CD4-positive, alpha-beta T cell treated with Interleukin-4 for 1 hour (primary cell): ENCODE measurements at places on chromosomes 1 and 21.
A peak's percentile ranks its signal among the peaks of the same experiment; 100 is the strongest.

- DNase-seq = peak; percentile 63
Measured at GRCh38 chr1:32612189-32612881, 38.0 kb downstream of the ZBTB8OS start.

GRCh38 chr1:77026640-77027039 is 159.4 kb downstream of the ST6GALNAC5 start:
- DNase-seq = no peak

DNA sequence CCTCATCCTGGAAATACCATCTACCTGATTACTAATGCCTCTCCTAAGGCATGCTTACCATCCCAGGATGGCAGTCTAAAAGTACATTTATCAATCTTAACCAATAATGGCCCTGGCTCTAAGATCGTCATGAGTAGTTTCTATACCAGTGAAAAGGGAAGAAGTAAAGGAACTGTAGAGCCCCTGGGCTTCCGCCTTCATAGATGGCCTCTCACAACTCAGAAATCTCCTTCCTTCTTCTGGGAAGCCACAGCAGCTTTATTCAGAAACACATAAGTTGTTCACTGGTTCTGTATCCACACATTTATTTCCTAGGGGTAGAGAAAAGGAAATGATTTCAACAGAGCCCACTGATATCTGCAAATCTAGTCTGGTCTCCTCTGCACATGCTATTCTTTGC is 41.0 kb upstream of the CD5L start:
- DNase-seq = no peak

GRCh38 chr21:45054227-45054926 is 20.0 kb upstream of the ADARB1 start:
- DNase-seq = no peak

DNA sequence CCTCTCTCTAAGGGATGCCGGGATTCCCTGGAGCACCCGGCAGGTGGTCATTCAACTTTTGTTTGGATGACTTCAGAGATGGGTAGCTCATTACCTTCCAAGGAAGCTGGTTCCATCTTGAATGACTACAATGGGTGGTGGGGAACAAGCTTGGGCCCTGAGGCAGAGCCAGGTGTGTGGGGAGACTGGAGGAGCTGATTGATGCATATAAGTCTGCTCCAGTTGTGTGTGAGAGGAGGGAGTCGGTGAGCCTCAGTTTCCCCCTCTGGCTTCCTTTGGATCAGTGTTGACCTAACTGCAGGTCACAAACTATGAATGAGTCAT is 133.8 kb upstream of the ZBTB40 start:
- no peak for DNase-seq

DNA sequence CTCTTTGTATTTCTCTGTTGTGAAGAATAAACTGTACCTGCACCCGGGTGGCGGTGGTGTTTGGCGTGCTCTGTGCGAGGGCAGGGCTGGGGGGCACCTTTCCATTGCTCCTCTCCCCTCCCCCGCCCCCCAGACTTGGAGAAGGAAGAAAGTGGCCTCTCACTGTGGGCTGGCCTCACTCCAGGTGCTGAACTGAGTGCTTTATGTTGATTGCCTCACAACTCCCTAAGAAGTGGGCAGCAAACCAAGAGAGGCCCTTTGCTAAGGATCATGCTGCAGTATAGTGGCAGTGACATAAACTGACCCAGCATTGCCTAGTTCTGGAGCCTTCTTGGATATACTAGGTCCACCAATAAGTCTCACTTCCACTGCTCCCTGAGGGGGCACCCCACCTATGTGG is 20.2 kb downstream of the A3GALT2 start:
- no peak for DNase-seq

DNA sequence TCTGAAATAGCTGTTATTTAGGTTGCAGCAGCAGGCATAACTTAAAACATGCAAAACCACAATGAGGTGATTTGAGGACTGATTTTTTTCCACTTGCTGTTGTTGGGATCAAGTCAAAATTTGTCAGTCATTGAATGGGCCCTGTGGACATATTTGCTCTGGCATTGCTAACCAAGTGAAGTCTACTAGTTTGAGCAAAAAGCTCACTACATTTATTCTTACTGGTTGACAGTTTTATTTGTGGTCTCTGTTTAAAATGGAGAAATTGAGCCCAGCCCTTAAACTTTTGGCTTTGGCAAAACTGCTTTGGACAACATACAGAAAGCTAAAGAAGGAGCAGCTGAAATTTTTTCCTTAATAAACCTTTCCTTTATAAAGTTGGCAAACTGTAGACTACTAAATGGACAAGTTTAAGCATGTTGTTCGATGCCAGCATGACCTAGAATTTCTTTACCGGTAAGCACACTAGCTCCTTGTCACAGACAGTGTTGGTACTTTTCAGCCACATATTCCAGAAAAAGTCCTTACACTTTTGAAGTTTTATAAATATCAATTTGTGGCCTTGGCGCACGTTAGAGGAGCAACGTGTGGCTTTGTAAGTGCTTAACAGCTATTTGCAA is 234.6 kb downstream of the USP25 start:
- DNase-seq = no peak

DNA sequence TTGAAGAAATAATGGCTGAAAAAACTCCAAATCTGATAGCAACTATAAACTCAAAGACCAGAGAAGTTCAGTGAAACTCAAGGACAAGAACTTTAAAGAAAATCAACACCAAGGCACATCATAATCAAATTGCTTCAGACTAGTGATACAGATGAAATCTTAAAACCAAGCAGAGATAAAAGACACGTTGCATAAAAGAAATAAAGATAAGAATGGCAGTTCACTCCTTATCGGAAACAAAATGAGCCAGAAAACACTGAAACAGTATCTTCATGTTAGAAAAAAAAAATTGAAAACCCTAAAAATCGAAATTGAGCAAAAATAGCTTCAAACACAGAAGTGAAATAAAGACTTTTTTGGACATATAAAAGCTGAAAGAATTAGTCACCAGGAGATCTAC is 4.6 kb upstream of the RAB4A start:
- no peak for DNase-seq

DNA sequence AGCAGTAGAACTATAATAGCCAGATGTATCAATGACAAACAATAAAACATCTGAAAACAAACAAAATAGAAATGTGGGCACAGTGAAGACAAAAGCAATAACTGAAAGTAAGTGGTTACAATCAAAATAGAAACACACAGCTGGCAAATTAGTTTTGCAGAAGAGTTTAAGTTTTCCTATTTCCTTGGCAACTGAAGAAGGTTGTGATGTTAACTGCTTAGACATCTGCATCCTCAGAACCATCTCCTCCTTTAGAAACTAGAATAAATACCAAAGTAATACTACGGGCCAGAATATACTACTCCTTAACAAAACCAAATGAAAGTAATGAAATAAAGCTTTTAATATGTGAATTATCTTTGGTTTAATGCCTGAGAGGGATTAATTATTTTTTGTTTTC is 605.5 kb downstream of the LTN1 start:
- DNase-seq = no peak

DNA sequence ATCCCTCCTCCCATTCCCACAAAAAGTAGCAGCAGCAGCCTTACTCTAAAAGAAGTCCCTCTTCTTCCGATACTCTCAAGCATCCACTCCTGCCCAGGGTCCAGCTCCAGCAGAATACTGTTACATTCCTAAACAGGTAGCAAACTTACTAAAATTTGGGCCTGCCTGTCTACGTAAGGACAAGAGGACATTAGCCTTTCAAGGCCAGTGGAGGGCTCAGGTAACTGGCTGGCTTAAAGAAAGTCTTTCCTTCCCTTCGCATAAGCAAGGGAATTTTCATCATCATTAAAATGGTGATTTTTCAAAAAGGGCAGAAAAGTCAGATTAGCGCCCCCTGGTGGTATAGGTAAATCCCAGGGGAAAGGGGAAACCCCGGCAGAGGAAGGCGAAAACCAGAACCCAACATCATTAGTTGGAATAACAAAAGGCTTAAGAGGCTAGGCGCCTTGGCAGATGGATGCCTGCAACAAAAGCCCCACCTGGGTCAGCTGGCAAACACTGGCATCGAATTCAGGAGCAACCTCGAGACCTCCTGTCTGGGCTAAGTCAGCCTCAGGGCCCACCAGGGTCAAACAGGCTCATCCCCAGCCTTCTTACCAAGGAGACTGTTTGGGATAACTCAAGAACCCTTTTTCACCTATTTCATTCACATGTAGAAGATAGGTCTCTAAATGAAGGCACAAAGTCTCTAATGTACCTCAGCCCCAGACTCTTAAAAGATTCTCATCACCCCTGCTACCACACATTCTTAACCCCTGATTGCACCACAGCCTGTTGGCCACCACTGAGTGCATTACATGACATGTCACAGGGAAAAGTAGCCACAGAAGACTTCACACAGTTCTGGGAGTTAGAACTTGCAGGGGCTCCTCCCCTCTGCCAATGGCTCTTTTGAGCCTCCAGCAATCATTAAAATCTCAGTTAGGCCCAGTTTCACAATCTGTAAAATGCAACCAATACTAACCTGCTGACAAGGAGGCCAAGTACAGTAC is 36.7 kb downstream of the ERI3 start:
- peak; percentile 48 for DNase-seq

- no peak for DNase-seq
Measured at GRCh38 chr1:192824511-192824910, 15.7 kb downstream of the RGS2 start.

DNA sequence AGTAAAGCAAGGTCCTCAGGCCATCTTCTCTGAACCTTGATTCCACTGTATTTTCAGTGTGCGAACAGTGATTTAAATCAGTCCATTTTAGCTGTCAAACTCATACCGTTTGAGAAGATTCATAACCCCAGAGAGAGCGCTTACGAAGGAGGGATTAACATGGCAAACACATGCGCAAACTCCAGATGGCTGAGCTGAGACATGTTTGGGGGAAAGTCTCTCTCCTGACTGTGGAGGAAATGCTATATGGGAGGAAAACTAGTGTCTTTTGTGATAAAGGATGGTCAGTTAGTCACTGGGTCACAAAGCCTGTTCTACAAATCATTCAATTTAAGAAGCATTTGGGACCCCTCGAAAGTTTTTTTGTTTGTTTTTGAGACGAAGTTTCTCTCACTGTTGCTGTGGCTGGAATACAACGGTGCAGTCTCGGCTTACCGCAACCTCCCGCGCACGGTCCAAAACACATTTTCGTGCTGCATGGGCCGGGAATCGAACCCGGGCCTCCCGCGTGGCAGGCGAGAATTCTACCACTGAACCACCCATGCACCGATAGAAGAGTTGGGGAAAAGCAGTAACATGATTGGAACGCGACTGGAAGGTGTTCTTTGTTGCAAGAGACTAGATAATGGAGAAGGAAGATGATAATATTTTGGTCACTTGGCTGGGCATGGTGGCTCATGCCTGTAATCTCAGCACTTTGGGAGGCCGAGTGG is 58.4 kb upstream of the CXADR start:
- peak; percentile 13 for DNase-seq

GRCh38 chr1:180777072-180777689 is 135.5 kb upstream of the KIAA1614 start:
- DNase-seq = no peak

GRCh38 chr1:164610538-164611222 is 51.7 kb downstream of the PBX1 start:
- DNase-seq = no peak

GRCh38 chr1:158984386-158984785 is 25.3 kb upstream of the IFI16 start:
- DNase-seq = no peak

DNA sequence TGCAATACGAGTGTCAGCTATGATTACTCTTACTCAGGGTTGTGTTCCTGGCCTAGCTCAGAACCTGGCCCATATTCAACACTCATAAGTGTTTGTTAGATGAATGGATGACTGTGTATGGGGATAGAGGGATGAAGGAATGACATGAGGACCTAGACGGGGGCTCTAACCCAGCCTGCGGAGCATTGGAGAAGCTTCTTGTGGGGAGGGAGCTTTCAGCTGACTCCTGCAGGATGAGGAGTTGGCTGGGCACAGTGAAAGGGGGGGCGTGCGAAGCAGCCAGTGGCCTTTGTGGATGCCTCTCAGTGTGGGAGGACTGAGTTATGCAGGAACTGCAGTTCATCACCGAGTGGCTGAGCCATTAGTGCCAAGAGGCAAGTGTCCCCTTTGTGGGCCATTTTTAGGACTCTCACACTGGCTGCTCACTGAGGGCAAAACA is 1.2 kb upstream of the EXTL1 start:
- no peak for DNase-seq

DNA sequence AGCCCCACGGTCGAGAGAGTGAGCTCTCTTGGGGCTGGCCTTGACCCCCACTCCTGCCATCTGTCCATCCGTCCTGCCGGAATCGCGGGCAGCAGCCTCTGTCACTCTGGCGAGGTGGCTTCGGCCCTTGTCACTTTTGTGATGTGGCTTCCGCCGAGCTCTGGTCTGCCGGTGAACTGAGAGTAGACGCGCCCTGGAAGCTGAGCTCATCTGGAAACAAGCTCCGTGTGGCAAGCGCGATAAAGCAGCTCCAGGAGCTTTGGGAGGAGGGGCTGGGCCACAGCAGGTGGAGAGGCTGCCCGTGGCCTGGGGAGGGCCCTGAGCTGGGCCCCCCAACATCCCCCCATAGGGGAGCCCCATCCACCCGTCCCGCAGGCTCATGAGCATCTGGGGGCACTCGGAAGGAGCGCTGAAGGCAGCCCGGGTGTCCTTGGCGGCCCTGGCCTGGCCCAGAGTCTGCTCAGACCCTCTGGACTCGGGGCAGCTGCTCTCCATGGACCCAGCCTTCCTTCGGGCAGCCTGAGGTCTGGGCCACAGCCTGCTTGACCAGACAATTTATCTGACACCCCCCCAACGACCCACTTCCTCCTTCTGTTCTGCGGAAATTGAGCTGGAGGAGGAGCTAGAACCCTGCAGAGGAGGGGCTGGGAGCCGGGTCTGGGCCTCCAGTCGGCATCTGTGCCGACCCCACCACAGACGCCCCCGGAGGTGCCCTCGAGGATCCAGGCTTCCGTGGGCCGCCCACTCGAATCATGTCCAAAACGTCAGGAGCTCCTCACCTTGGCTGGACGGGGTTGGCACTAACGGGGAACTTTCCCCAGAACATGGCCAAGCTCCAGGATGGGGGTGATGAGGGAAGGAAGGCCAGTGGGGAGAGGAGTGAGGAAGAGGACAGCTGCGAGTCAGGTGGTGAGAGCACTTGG is 59.1 kb downstream of the SLC19A1 start:
- DNase-seq = peak; percentile 63

GRCh38 chr1:165508291-165508690 is 35.5 kb upstream of the LRRC52 start:
- no peak for DNase-seq

DNA sequence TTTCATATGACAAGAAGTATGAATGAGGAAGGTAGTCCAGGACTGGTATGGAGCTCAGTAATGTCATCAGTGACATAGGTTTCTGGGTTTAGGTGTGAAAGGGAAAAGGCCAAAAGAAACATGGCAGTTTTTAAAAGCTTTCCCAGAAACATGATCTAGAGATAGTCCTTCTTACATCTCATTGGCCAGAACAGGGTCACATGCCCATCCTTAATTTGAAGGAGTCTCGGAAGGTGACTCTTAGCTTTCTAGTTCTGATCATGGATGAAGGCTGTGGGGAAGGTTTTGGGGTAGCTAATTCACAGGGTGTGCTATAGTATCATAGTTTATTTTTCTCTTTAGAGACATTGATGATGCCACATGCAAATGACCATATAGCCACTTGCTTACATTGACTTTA is 55.3 kb downstream of the RPS6KC1 start:
- no peak for DNase-seq

- no peak for DNase-seq
Measured at GRCh38 chr1:156406251-156406650, 37.2 kb downstream of the RHBG start.
